Fibroblast of skin of back (primary cell): ENCODE measurements at places on chromosomes 12 and 14.

GRCh38 chr12:59393506-59393905 is 202.3 kb upstream of the SLC16A7 start:
- DNase-seq: no peak

DNA sequence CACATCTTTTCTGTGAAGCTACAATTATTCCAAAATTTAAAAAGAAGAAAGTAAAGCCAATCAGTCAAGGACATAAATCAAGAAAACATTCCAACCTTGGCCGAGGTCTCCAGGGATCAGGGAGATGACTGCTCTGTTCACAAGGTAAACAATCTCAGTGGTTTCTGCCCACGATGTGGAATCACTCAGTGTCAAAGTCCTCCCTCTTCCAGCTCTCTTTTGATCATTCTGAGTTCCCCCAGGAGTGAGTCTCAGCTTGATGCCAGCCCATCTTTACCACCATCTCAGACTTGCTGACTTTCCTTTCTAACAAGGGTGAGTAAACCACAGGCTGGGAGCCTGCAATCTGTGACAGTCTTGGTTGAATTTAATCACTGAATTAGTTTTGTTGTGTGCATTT is 4.8 kb upstream of the SERPINA9 start:
- peak; percentile 83 for DNase-seq

GRCh38 chr12:104733717-104734175 is 224.3 kb downstream of the SLC41A2 start:
- no peak for DNase-seq

GRCh38 chr12:111363578-111363977 is 5.3 kb downstream of the PHETA1 start:
- DNase-seq: peak; percentile 49

GRCh38 chr12:10667581-10667980 is 6.3 kb downstream of the STYK1 start:
- no peak for DNase-seq

- DNase-seq: peak; percentile 18
Observed at GRCh38 chr14:100434911-100435438, 111.8 kb downstream of the SLC25A47 start.

- DNase-seq: peak; percentile 33
Observed at GRCh38 chr14:85401384-85401783, 128.6 kb upstream of the FLRT2 start.

DNA sequence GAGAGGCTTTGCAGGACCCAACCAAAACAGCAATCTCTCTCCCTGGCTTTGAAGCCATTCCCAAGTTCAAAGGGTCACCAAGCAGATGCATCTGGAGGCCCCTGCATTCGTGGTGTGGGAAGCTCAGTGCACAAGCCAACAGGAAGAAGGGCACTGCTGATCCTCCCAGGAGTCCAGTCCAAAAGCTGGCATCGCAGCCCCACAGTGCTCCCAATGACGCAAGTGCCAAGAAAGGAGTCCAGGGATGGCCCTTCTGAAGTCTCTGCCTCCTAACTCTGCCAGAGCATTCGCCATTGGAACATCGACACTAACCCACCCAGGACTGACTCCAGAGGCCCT is 25.1 kb downstream of the PXN start:
- DNase-seq: no peak
